Neural cell (in vitro differentiated cells): ENCODE measurements at places on chromosomes 1 and 21. TPM values are rescaled to one million over a fixed set of nuclear protein-coding genes. Genes with fewer than 3 reads are reported as not detected.

Gene FAM151A
- not detected in 2 replicates for polyA plus RNA-seq

Gene FAM72B
- 2.0 and 2.3 TPM in 2 replicates for polyA plus RNA-seq

Gene EPHA8
- polyA plus RNA-seq, result 3.9 and 4.7 TPM in 2 replicates

Gene FUCA1
- 38.5 and 50.6 TPM in 2 replicates for polyA plus RNA-seq

Gene IL22RA1
- polyA plus RNA-seq, result not detected in 2 replicates

Gene CNIH3
- polyA plus RNA-seq, result 4.7 and 9.3 TPM in 2 replicates

Gene LCE1A
- not detected in 2 replicates for polyA plus RNA-seq

Gene CLDN8
- not detected in 2 replicates for polyA plus RNA-seq

Gene ITGB2
- polyA plus RNA-seq, result not detected in 2 replicates

Gene SLC16A4
- 0.50 and 1.2 TPM in 2 replicates for polyA plus RNA-seq

Gene CELA2B
- polyA plus RNA-seq, result not detected in 2 replicates

Gene A3GALT2
- polyA plus RNA-seq, result 0.35 TPM in 1 of 2 replicates, not detected in the other

Gene B3GALT5
- 0.50 and 0.80 TPM in 2 replicates for polyA plus RNA-seq

Gene SLC22A15
- polyA plus RNA-seq, result 1.7 and 3.1 TPM in 2 replicates

Gene FAM229A
- 6.1 and 11.7 TPM in 2 replicates for polyA plus RNA-seq

Gene AK4
- polyA plus RNA-seq, result 1.8 and 1.9 TPM in 2 replicates

Gene KIF17
- 8.7 and 10.0 TPM in 2 replicates for polyA plus RNA-seq

Gene CLK2
- 44.4 and 57.7 TPM in 2 replicates for polyA plus RNA-seq

Gene CCDC28B
- polyA plus RNA-seq, result 176 and 186 TPM in 2 replicates

Gene DCST1
- polyA plus RNA-seq, result not detected in 2 replicates

Gene PBX1
- polyA plus RNA-seq, result 42.4 and 48.1 TPM in 2 replicates

Gene GIPC2
- 0.72 and 1.3 TPM in 2 replicates for polyA plus RNA-seq

Gene AMY1B
- not detected in 2 replicates for polyA plus RNA-seq

Gene METTL18
- 7.0 and 8.5 TPM in 2 replicates for polyA plus RNA-seq

Gene SPATA17
- polyA plus RNA-seq, result 3.1 and 6.0 TPM in 2 replicates

Gene GJA8
- not detected in 2 replicates for polyA plus RNA-seq

Gene NBPF6
- polyA plus RNA-seq, result not detected in 2 replicates

Gene MCOLN2
- polyA plus RNA-seq, result not detected in 2 replicates

Gene LCE1C
- polyA plus RNA-seq, result not detected in 2 replicates

Gene GJA9
- not detected in 2 replicates for polyA plus RNA-seq

Gene LCE2A
- polyA plus RNA-seq, result not detected in 2 replicates

Gene HSD11B1
- not detected in 2 replicates for polyA plus RNA-seq

Gene NAV1
- polyA plus RNA-seq, result 33.2 and 38.0 TPM in 2 replicates

Gene OR10R2
- not detected in 2 replicates for polyA plus RNA-seq

Gene BGLAP
- 1.9 and 2.5 TPM in 2 replicates for polyA plus RNA-seq

Gene OR6N1
- polyA plus RNA-seq, result not detected in 2 replicates

Gene AZIN2
- polyA plus RNA-seq, result 22.5 and 22.7 TPM in 2 replicates

Gene TMEM82
- polyA plus RNA-seq, result not detected in 2 replicates

Gene INSRR
- polyA plus RNA-seq, result 2.7 and 3.0 TPM in 2 replicates

Gene MAB21L3
- not detected in 2 replicates for polyA plus RNA-seq

Gene TAL1
- not detected in 2 replicates for polyA plus RNA-seq

Gene PTAFR
- 0.12 and 0.30 TPM in 2 replicates for polyA plus RNA-seq

Gene NEK7
- 2.6 and 3.3 TPM in 2 replicates for polyA plus RNA-seq

Gene ZC3H12A
- 0.20 TPM in 1 of 2 replicates, not detected in the other for polyA plus RNA-seq

Gene FAM177B
- polyA plus RNA-seq, result not detected in 2 replicates

Gene PROX1
- polyA plus RNA-seq, result 0.62 and 1.0 TPM in 2 replicates

Gene CELA3B
- not detected in 2 replicates for polyA plus RNA-seq

Gene S100B
- 1.4 TPM in 1 of 2 replicates, not detected in the other for polyA plus RNA-seq

Gene FLG2
- polyA plus RNA-seq, result not detected in 2 replicates

Gene AADACL3
- polyA plus RNA-seq, result not detected in 2 replicates

Gene AMY1C
- not detected in 2 replicates for polyA plus RNA-seq

Gene DYRK3
- 7.5 and 8.3 TPM in 2 replicates for polyA plus RNA-seq

Gene G0S2
- polyA plus RNA-seq, result 0.33 TPM in 1 of 2 replicates, not detected in the other

Gene SPAG17
- 0.14 and 0.25 TPM in 2 replicates for polyA plus RNA-seq

Gene TINAGL1
- 1.0 TPM in 1 of 2 replicates, not detected in the other for polyA plus RNA-seq

Gene TBX15
- 0.10 TPM in 1 of 2 replicates, not detected in the other for polyA plus RNA-seq
